ENCODE measurements at places on chromosomes 2 and 18. TPM values are rescaled to one million over a fixed set of nuclear protein-coding genes. Genes with fewer than 3 reads are reported as not detected.

Gene CACNB4
- total RNA-seq = 0.12 TPM

Gene CARF
- total RNA-seq = 1.3 TPM

- no peak for DNase-seq
Measured at GRCh38 chr2:119377294-119377992, 10.7 kb downstream of the DBI start.

DNA sequence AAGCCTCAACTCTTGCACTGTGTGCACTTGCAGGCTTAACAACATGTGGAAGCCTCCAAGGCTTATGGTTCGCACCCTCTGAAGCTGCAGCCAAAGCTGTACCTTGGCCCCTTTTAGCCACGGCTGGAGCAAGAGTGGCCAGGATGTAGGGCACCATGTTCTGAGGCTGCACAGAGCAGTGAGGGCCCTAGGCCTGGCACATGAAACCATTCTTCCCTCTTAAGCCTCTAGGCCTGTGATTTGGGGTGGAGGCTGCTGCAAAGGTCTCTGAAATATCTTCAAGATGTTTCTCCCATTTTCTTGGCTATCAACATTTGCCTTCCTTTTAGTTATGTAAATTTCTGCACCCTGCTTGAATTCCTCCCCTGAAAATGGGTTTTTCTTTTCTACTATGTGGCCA, 161.9 kb upstream of the SPATS2L start:
- no peak for DNase-seq

DNA sequence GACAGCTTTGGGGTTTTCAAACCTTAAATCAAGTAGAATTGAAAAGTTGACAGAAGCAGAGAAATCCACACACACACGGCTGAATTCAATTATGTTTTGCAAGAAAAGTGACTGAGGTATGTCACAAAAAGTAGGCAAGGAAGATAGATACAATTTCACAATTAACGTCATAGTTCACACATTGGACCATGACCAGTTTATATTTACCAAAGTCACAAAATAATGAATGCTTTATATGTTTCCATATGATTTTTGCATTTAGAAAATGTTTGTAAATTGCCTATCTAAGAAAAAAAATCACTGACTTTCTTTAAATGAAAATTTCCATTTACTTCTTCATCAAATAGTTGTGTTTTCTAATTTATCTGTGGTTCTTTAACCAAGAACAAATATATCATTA, 29.4 kb upstream of the ZNF516 start:
- DNase-seq = no peak

DNA sequence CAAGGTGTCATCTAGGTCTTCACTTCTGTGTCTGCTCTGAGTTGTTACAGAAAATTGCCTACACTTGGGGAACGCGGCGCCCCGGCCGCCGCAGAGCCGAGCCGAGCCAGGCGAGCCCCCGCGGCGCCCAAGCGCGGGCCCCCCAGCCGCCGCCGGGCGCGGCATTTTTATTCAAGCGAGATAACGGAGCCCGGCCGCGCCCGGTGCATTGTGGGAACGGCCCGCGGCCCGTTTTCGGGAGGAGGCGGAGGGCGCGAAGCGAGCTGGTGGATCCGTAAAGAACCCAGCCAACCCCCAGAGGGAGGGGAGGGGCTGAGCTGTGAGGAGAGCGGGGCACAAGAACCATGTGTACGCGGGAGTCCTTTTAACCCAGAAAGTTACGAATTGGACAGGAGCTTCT, 191.8 kb downstream of the FTCDNL1 start:
- peak; percentile 39 for DNase-seq

GRCh38 chr2:84701880-84702279, 179.0 kb downstream of the TRABD2A start:
- DNase-seq = peak; percentile 56

- no peak for DNase-seq
Measured at GRCh38 chr2:144378551-144378950, 141.4 kb downstream of the ZEB2 start.
